Activated CD4-positive, alpha-beta T cell treated with anti-CD3 and anti-CD28 coated beads, Interleukin-2, amount 50 U/mL, for 4 hours (primary cell): ENCODE measurements at places on chromosomes 3 and 15.

DNA sequence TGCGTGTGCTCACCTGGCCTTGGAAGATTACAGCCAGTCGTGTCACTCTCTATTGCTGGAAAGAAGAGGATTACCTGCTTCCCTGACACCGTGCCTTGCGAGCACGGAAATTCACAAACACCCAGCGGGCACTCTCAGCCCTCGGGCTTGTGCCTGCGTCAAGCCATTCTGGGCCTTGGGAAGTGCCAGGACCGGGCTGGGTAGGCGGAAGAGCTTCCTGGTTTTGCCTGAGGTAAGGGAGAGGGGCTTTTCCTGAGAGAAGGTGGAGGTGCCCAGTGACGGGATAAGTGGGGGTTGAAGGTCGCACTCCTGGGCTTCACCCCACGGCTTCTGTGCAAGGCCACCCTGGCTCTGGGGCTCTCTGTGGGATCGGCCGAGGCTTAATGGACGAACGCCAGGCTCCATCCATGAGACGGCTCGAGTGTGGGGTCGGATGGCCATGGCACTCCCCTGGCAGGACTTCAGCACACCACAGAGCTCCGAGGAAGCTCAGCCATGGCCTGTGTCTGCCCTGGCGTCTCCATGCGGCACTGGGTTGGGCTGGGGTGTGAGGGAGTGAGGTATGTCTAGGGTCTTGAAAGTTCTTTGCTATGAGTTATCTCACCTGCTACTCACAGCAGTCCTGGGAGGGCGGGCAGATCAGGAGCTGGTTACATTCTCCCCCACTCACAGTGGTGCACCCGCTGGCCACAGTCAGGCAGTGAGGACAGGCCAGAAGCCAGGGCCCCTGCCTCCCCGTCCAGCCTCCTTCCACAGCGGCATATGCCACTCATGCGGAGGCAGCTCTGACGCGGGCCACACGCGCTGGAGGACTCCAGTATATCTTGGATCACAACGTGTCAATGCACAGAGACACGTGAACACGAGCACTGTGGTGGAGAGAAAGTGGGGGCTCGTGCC, 209.0 kb downstream of the XXYLT1 start:
- no peak for DNase-seq

DNA sequence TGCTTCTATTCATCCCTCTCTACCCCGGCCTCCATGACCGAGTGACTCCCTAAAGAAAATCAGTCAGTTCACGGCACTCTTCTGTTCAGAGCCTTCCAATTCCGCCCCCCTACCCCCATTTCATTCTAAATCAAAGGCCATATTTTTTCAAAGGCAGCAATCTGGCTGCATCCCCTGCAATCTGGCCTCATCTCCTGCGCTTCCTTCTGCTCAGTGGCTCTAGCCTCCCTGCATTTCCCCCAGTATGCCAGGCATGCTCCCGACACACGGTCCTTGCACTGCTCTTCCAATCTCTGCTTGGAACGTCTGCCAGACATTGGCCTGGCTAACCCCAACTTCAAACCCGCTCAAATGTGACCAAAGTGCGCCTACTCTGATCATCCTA, 67.7 kb downstream of the EXOG start:
- DNase-seq: no peak

DNA sequence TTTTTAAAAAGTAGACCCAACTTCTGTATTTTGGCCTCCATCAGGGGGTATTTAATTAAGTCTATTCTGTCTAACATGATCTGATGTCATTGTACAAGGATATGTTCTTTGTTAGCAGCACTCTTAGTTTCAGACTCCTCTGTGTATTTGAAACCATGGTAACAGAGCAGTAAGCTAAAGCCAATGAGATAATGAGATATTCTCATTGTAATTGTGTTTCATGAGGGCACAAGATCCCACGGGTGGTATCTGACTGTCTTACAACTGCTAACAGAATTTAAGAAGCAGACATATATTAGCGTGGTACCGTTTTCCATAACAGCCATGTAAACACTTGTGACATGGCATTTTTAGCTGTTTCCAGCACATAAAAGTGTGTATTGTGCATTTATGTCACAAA, 251.2 kb upstream of the VEPH1 start:
- DNase-seq: no peak

GRCh38 chr3:156681002-156681401, 6.6 kb downstream of the TIPARP start:
- DNase-seq: no peak

GRCh38 chr3:178526291-178526690, 9.9 kb upstream of the KCNMB2 start:
- no peak for DNase-seq

DNA sequence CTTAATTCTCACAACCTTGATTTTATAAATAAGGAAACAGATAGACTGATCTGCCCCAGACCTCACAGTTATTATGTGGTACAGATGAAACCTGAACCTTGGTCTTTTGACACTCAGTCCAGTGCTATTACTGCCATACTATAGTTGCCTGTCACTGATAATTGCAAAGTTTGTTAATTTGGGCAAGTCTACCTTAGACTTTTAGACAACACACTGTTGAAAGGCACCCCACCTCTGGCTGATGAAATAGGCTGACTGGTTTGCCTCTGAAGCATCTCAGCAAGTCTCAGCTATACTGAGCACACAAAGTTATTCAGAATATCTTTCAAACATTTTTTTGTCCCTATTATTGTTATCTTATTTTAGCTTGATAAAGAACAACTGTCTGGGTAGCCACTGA, 53.1 kb upstream of the MAP4 start:
- DNase-seq: no peak

GRCh38 chr3:152195206-152195605, 73.5 kb upstream of the MBNL1 start:
- no peak for DNase-seq

- DNase-seq: no peak
These were observed 106.3 kb downstream of the SMAD6 start for GRCh38 chr15:66808181-66808824.

DNA sequence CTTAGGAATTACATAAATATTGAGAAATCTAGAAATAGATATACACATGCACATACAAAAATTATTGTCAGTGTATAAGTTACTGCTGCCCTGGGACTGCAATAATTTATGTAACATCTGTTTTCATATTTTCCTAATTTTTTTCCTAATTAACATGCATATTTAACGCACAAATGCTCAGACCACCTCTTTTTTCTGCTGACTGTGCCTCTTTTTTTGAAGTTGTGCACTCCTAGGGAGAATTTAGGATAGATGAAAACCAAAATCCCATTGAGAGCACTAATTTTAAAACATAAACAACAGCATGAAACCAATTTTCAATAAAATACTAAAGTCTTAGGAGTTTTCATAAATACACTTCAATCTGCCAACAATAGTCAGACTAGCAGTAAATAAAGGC, 154.0 kb downstream of the TBC1D5 start:
- DNase-seq: no peak

DNA sequence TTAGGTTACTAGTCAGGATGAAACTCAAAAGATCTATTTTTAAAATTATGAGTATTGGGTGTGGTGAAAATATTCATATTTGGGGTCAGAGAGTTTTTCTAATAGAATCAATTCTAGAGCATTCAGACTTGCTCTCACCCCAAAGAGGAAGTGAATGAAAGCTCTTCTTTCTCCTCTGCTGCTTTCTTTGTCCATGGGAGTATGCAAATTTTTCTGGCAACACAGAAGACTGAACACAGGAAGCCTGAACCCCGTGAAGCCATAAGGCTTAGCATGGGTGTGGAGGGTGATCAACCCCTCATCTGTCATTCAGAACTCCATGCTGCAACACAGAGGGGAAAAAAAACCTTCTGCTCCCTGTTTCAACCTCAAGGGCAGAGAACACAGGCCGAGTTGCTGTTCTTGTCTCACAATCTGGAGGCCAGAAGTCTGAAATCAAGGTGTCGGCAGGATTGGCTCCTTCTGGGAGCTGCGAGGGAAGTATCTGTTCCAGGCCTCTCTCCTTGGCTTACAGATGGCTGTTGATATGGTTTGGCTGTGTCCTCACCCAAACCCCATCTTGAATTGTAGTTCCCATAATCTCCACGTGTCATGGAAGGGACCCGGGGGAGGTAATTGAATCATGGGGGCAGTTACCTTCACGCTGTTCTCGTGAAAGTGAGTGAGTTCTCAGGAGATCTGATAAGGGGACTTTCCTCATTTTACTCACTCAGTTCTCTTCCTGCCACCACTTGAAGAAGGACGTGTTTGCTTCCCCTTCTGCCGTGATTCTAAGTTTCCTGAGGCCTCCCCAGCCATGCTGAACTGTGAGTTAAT, 33.7 kb upstream of the CD47 start:
- DNase-seq: peak; percentile 77

- DNase-seq: no peak
These were observed 33.0 kb upstream of the GNB5 start for GRCh38 chr15:52224211-52224610.

GRCh38 chr15:88752951-88753350, 50.3 kb upstream of the ACAN start:
- DNase-seq: no peak

GRCh38 chr3:177579419-177579818, 382.1 kb upstream of the TBL1XR1 start:
- DNase-seq: no peak

- DNase-seq: peak; percentile 46
These were observed 1.1 kb upstream of the SUCLG2 start for GRCh38 chr3:67655364-67656121.

GRCh38 chr3:22977650-22978289, 225.4 kb upstream of the UBE2E2 start:
- DNase-seq: no peak

- no peak for DNase-seq
These were observed 40.8 kb downstream of the MRAS start for GRCh38 chr3:138389144-138389601.
